ENCODE measurements at places on chromosomes 7 and 10.

DNA sequence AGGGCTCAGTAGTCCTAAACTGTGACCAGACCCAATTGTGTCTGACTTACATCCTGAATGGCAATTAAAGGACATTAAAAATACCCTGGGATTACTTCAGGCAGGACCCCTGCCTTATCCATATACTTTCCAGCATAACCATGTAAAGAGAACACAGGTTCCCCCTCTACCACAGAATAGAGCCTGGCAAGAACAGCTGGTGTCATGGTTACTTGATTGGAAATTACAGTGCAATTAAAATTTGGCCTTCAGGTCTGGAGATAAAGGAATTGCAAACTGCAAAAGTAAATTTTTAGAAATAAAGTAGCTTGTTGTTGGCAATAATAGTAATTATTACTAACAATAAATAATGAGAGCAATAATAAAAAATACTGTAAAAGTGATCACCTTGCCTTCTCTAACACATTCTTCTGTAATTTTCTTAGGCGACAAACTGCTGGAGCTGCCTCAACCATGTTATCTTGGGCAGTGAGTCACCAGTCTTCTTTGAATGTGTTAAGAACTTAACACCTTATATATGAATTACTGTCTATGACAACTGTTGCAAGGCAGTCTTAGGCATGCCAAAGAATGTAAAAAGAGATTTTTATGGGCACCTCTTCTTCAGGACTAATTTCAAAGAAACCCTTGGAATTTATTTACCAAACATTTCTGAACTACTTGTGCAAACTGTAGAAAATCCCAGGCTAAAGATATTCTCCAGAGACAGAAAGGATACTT, 53.7 kb downstream of the HIBADH start:
- DNase-seq = no peak

DNA sequence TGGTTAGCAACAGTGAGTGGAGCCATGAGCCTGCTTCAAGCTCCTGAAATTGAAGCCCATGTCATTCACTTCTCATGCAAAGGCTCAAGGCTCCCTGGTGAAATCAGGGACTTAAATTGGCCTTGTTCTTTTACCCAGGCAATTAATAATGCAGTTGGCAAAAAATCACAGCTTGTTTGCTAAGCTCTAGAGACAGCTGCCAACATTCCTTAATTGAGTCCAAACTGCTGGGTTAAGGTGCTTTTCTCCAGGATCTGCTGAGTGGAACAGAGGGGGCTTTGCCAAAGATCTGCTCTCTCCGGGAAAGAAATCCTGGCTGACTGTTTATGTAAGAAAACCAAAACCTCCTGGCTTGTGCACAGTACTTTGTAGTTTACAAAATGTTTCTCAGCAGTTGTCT, 257.6 kb upstream of the GHITM start:
- no peak for DNase-seq

DNA sequence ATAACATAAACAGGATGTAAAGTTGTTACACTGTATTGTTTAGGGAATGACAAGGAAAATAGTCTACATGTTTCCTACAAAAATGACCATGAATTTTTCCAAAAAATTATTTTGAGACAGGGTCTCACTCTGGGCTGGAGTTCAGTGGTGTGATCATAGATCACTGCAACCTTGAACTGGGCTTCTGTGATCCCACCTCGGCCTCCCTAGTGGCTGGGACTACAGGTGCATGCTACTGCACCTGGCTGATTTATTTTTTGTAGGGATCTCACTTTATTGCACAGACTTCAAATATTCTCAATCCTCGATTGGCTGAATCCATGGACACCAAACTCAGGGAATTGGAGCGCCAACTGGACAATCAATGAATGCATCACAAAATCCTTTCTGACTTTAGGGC, 6.6 kb downstream of the CHCHD2 start:
- no peak for DNase-seq

DNA sequence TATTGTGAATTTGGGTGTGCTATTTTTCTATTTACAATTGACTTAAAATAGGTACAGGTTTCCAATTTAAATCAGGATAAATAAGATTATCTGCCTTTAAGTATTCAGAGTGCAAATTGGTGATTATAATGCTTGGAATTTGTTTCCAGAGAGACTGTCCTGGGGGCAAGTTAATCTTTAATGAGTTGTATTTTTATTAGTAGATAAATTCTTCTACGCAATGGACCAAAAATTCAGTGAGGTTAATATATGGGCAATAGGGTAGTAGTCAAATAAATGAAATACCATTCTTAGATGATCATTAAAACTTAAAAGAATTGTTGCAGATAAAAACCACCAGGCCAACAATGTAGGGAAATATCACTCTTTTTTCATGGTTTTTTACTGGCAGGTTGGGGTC, 3.4 kb downstream of the BICC1 start:
- DNase-seq = no peak

DNA sequence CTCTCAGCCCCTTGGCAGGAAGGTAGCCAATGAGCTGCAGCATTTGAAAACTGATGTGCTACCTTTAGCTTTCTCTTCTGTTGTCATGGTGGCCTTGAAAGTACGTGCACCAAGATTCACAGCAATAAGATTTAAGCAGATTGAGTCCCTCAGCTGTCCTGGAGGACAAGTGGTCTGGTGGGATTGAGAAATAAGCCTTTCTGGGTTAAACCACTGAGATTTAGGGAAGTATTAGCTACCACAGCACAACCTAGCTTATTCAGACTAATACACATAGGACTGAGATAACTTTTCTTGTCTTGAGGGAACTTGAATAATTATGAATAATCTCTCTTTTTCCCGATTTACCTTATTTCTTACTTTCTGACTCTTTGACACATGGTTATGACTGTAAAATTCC, 324.0 kb downstream of the PTEN start:
- DNase-seq = no peak

GRCh38 chr7:133230591-133231194, 22.2 kb upstream of the EXOC4 start:
- peak; percentile 5 for DNase-seq

DNA sequence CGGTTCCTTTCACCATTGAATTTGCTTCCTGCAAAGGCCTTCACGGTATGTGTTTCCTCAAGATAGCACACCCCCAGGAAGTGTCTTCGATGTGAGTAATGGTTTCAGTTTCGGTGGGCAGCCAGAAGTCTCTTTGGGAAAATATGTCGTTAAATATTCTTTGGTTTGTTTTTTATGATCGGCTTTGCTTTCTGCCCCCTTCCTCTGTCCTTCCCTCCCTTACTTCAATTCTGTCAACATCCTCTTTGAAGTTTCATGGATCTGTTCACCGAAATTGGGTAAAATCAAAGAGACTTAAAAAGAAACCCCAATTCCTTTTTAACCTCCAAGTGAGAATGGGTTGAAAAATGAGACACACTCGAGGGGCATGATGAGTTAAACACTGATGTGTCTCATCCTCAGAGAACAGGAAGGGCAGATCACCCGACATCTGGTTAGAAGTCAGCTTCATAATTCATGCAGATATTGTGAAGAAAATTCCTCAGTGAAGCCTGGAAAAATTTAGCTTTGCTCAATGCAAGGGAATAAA, 170.8 kb upstream of the HABP2 start:
- DNase-seq = no peak

- no peak for DNase-seq
Observed at GRCh38 chr10:36711361-36711760, 414.0 kb upstream of the ANKRD30A start.

GRCh38 chr7:69062020-69062765, 536.1 kb upstream of the AUTS2 start:
- DNase-seq = peak; percentile 1

- DNase-seq = no peak
Observed at GRCh38 chr10:78712147-78712546, 356.6 kb upstream of the ZMIZ1 start.

DNA sequence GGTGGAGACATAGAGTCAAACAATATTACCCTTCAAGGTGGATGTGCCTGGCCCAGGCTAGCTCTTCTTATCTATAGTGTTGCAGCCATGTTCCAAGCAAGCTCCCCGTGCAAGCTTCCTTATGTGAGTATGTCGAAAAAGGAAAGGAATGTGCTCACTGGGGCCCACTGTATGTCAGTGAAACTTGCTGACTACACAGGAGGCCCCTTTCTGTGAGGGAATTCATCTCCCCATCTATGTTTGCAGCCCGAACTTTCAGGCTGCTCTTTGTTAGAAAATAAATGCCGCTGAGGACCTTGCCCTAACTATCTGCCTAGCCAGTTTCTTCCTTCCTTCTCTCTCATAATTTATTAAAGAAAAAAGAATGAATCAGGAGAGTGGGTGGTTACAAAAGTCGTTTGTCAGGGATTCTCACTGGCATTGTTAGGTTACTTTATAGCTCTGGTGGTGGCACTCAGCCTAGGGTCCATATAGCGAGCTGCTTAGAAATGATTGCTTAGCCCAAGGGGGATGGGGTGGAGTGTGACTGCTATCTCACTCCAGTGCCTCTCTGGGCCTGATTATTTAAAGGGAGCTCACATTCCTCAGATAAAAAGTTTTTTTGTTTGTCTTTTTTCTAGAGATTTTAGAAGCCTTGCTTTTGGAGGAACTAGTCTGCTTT, 302.1 kb downstream of the ABCA13 start:
- no peak for DNase-seq

DNA sequence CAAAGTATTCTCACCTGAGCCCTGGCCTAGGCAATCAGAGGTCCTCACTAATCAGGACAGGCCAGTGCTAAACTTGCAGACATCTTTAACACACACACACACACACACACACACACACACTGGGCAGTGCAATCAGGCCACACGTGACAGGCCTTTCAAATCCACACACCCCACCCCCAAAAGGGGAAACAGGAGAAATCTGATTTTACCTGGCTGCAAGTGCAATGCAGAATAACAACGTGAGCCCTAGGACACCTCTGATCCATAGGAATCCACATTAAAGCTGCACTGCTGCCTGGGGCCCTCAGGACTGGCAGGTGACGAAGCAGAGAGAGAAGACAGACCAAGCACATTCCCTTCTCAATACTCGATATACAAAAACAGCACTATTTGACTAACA, 218.9 kb downstream of the FAM107B start:
- no peak for DNase-seq

DNA sequence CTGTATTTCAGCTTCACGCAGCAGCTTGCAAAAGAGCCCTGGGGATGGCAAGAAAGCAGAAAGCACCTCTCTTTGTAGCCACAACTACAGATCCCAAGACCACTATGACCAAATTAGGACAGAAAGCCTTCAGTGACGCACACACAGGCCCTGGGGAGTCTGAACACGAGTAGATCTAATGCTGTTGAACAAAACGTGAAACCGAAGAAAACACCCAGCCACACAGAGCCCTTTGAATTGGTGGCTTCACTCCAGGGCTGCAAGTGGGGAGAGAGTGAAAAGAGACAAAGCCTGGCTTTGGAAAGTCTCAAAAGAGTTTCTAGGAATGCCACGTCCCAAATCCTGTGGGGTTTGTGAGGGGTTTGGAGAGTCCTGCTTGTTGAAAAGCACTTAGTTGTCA, 28.4 kb downstream of the PLXNA4 start:
- DNase-seq = no peak

DNA sequence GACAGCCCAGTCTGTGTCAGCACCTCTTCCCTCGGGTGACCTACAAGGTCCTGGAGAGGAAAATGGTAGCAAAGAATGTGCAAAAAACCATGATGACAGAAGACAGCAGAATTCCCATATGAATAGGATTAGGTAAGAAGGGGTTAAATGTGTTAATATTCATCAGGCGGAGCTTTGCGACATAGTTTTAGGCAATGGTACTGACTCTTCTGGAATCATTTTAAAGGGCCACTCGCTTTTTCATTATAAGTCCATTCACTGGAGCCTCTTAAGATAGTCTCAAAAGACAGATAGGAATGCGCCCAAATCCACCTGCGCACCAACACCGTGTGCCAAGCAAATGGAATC, 38.2 kb downstream of the DLG5 start:
- no peak for DNase-seq

DNA sequence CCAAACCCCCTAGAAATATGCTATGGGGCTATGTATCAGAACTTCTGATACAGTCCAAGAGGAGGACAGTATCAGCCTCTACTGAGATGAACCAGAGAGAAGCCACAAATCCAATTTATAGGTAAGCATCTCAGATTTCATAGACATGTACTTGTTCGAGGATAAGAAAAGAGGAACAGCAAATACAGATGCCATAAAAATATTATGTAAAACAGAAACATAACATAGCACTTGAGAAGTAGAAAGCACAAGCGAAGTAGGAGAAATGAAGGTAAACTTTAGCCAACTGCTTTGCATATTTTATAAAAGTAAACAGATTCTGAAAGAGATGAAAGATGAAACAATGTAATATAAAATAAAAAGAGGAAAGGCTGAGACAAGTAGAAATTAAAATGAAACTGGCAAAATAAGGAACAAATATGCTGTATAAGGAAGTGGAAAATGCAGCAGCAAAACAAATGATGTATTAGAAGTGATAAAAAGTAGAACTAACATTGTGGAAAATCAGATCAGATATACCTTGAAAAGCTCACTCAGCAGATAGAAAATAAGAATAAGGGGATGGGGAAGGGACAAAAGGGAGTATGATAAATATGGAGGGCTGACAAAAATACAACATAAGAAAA, 135.1 kb downstream of the SKAP2 start:
- DNase-seq = no peak

- DNase-seq = no peak
Observed at GRCh38 chr7:53624356-53624755, 588.9 kb downstream of the POM121L12 start.

- no peak for DNase-seq
Observed at GRCh38 chr7:28192786-28193585, 12.4 kb upstream of the JAZF1 start.

- no peak for DNase-seq
Observed at GRCh38 chr7:1516586-1517251, 12.5 kb upstream of the INTS1 start.

DNA sequence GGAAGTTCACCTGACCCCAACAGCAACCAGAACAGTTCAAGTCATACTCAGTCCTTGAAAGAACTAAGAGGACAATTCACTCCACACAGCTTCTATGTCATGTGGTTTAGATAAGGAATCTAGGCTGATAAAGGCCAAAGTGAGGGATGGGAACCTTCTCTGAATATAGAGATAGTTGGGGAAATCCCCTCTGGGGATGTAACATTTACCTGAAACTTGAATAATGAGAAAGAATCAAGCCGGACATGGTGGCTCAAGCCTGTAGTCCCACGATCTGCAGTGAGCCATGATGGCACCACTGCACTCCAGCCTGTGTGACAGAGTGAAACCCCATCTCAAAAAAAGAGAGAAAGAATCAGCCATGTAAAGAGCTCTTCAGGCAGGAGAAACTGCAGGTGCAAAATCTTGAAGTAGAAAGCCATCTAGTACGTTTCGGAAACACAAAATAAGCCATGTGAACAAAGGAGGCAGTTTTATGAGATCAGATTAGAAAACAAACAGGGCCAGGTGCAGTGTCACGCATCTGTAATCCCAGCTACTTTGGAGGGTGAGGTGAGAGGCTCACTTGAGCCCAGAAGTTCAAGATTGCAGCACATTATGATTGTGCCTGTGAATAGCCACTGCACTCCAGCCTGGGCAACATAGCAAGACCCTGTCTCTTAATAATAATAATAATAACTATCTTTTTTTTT, 4.5 kb upstream of the DNMBP start:
- no peak for DNase-seq

- no peak for DNase-seq
Observed at GRCh38 chr7:46174196-46174580, 253.1 kb upstream of the IGFBP3 start.

GRCh38 chr7:76512941-76513816, 2.8 kb downstream of the UPK3B start:
- no peak for DNase-seq

All from BJ (cell line).